Neural progenitor cell (in vitro differentiated cells): ENCODE measurements at places on chromosomes 7 and 10. TPM values are rescaled to one million over a fixed set of nuclear protein-coding genes. Genes with fewer than 3 reads are reported as not detected.
A peak's percentile ranks its signal among the peaks of the same experiment; 100 is the strongest.

OR9A2 gene
- total RNA-seq: not detected in 2 replicates

HEPACAM2 gene
- total RNA-seq: 0.09 TPM in 1 of 2 replicates, not detected in the other

COBL gene
- 5.4 and 6.3 TPM in 2 replicates for total RNA-seq

TCAF2 gene
- total RNA-seq: 0.03 and 0.22 TPM in 2 replicates

CHN2 gene
- total RNA-seq: 6.6 and 7.7 TPM in 2 replicates

CNPY1 gene
- not detected in 2 replicates for total RNA-seq

VPS50 gene
- 17.1 and 26.5 TPM in 2 replicates for total RNA-seq

DNA sequence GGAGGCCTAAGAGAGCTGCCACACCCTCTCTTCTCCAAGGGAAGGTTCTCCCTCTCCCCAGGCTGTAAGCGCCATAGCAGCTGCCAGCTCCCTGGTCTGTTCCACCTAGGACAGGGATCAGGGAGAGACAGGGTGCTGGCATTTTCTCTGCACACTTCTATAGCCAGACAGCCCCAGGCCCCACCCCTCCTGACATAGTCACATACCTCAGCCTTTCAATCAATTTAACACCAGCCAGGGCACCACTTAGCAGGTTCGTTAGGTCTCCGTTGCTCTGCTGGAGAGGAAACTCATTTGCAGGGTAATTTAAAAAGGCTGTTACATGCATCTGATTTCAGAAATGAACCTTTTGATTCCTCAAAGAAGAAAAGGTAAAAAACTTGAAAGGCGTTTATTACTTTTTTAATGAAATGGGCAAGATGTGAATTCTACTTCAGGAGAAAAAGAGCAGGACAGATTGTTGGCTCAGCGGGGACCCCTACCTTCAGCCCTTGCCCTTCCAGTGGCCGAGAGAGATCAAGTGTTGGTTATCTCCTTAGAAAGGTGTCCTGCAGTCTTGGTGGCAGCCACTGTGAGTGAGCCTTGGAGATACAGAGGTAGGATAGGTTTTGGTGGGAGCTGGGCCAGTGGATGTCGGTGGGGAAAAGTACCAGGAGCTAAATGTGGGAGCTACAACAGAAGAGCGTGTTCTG lies 180.5 kb upstream of the GALNT17 start:
- no peaks in the 10 kb centered on the region for H3K36me3 ChIP-seq
- no peaks in the 10 kb centered on the region for H3K27me3 ChIP-seq
- no peaks in the 10 kb centered on the region for H3K4me1 ChIP-seq
- no peak overlapping the region for H3K27ac ChIP-seq
- no peak overlapping the region for H3K4me3 ChIP-seq
- DNase-seq: peak; percentile 1

GRCh38 chr10:17835688-17836087 lies 26.5 kb downstream of the MRC1 start:
- H3K27ac ChIP-seq: no peak overlapping the region
- H3K27me3 ChIP-seq: no peaks in the 10 kb centered on the region
- DNase-seq: peak; percentile 2
- H3K36me3 ChIP-seq: no peaks in the 10 kb centered on the region
- no peak overlapping the region for H3K4me3 ChIP-seq
- no peaks in the 10 kb centered on the region for H3K4me1 ChIP-seq

DNA sequence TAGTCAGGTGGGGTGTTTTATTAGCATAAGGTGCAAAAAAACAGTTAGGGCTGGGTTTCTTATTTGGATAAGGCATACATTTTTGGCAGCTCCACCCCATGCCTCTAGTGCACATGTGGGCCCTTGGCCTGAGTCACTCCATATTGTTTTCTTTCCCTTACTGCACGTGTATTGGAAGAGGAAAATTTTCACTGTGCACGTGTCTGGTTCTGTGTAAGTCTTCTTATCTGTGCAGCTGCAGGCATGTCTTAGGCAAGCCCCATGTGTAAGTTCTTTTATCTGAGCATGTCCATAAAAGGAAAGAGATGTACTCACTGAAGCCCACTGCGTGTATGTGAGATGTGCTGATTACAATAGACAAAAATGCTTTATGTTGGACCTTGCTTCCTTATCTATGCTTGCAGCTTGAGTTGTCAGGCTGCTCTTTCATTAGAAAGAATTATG lies 540.3 kb upstream of the IGFBP3 start:
- DNase-seq: no peak
- H3K27me3 ChIP-seq: no peaks in the 10 kb centered on the region
- no peaks in the 10 kb centered on the region for H3K4me1 ChIP-seq
- H3K4me3 ChIP-seq: no peak overlapping the region

GRCh38 chr7:45623740-45624391 lies 49.7 kb downstream of the ADCY1 start:
- no peaks in the 10 kb centered on the region for H3K36me3 ChIP-seq
- H3K27me3 ChIP-seq: no peaks in the 10 kb centered on the region
- no peak overlapping the region for H3K4me3 ChIP-seq
- H3K4me1 ChIP-seq: no peaks in the 10 kb centered on the region
- no peak overlapping the region for H3K27ac ChIP-seq

- H3K4me1 ChIP-seq: peaks cover 28% of the 10 kb centered on the region
- no peak overlapping the region for H3K4me3 ChIP-seq
- H3K27ac ChIP-seq: no peak overlapping the region
- DNase-seq: no peak
- no peaks in the 10 kb centered on the region for H3K36me3 ChIP-seq
- H3K27me3 ChIP-seq: no peaks in the 10 kb centered on the region
Observed at GRCh38 chr10:64113375-64113774, 592.2 kb downstream of the REEP3 start.

- H3K36me3 ChIP-seq: no peaks in the 10 kb centered on the region
- H3K27me3 ChIP-seq: no peaks in the 10 kb centered on the region
- no peaks in the 10 kb centered on the region for H3K4me1 ChIP-seq
- DNase-seq: no peak
- H3K27ac ChIP-seq: no peak overlapping the region
- H3K4me3 ChIP-seq: no peak overlapping the region
Observed at GRCh38 chr7:39808796-39809481, 141.1 kb upstream of the CDK13 start.

DNA sequence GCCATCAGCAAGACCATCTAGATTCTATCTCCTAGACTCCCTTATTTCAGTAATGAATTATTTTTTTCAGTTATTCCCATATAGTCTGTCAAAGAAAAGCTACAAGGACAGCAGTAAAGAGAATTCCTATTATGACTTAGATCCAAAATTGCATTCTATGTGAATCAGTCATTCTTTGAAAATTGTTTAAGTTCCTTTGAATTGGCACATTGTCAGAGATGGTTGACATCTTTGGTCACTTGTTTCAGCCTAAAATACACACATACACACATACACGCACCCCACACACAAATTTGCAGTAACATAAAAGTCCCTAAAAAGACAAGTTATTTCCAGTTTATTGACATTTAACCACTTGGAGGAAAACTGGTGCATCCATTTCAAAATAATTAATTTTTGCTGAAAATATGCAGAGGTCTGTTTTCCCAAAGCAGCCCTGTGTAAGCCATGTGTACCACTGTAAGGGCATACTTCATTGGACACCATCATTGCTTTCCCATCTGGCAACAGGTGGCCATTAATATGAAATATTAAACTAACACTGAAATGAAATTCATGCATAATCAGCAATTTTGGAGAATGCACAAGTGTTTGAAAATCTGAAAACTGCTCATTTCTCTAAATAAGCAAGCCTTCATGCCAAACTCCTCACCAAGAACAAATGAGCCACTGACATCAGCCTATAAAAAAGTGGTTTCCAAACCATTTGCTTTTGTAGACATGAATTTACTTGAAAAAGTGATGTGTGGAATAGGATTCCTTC lies 121.7 kb upstream of the COL1A2 start:
- no peak for DNase-seq
- H3K36me3 ChIP-seq: no peaks in the 10 kb centered on the region
- no peaks in the 10 kb centered on the region for H3K27me3 ChIP-seq
- H3K27ac ChIP-seq: no peak overlapping the region
- H3K4me3 ChIP-seq: no peak overlapping the region

DNA sequence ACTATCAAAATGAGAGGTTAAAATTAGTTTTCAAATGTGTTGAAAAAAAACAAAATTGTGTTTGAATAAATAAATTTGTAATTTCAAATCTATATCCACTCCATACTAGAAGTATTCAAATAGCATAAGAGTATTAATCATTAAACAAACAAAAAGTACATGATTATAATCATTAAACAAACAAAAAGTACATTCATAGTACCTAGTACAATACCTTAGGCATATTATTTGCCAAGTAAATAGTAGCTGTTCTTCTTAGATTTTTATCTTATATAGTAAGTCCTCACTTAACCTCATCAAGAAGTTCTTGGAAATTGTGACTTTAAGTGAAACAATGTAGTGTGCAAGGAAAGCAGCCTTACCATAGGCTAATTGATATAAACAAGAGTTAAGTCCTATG lies 349.3 kb upstream of the VWC2 start:
- no peaks in the 10 kb centered on the region for H3K36me3 ChIP-seq
- no peaks in the 10 kb centered on the region for H3K4me1 ChIP-seq
- no peak overlapping the region for H3K27ac ChIP-seq
- H3K27me3 ChIP-seq: no peaks in the 10 kb centered on the region
- no peak for DNase-seq
- no peak overlapping the region for H3K4me3 ChIP-seq

- H3K27me3 ChIP-seq: no peaks in the 10 kb centered on the region
- H3K27ac ChIP-seq: no peak overlapping the region
- no peaks in the 10 kb centered on the region for H3K36me3 ChIP-seq
- no peak overlapping the region for H3K4me3 ChIP-seq
Observed at GRCh38 chr10:88458209-88458608, 124.9 kb downstream of the RNLS start.

- H3K27me3 ChIP-seq: no peaks in the 10 kb centered on the region
- no peak overlapping the region for H3K27ac ChIP-seq
- H3K4me3 ChIP-seq: no peak overlapping the region
- no peaks in the 10 kb centered on the region for H3K36me3 ChIP-seq
- DNase-seq: no peak
- H3K4me1 ChIP-seq: no peaks in the 10 kb centered on the region
Observed at GRCh38 chr10:20760460-20760859, 136.7 kb downstream of the NEBL start.

GRCh38 chr10:46216836-46217751 lies 69.7 kb upstream of the ANTXRL start:
- H3K36me3 ChIP-seq: no peaks in the 10 kb centered on the region
- no peaks in the 10 kb centered on the region for H3K4me1 ChIP-seq
- H3K4me3 ChIP-seq: no peak overlapping the region
- no peak for DNase-seq
- no peaks in the 10 kb centered on the region for H3K27me3 ChIP-seq
- H3K27ac ChIP-seq: no peak overlapping the region

DNA sequence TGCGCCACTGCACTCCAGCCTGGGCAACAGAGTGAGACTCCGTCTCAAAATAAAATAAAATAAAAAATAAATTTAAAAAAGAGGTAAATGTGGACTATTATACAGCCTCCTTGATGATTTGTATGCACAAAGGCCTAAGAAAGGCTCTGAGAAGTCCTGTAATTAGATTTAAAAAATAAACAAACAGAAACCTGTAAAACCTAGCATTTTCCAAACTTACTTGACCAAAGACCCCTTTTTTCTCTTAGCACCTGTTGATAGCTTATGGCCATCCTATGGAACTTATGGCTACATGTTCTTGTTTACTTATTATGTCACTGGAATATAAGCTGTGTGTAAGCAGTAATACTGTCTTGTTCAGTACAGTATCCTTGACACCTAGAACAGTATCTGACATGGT lies 5.7 kb downstream of the DNAJC2 start:
- H3K36me3 ChIP-seq: peaks cover 24% of the 10 kb centered on the region

GRCh38 chr7:109532262-109532992 lies 962.8 kb downstream of the DNAJB9 start:
- no peaks in the 10 kb centered on the region for H3K4me1 ChIP-seq
- no peak for DNase-seq
- H3K27ac ChIP-seq: no peak overlapping the region
- no peaks in the 10 kb centered on the region for H3K27me3 ChIP-seq
- no peak overlapping the region for H3K4me3 ChIP-seq
- no peaks in the 10 kb centered on the region for H3K36me3 ChIP-seq

DNA sequence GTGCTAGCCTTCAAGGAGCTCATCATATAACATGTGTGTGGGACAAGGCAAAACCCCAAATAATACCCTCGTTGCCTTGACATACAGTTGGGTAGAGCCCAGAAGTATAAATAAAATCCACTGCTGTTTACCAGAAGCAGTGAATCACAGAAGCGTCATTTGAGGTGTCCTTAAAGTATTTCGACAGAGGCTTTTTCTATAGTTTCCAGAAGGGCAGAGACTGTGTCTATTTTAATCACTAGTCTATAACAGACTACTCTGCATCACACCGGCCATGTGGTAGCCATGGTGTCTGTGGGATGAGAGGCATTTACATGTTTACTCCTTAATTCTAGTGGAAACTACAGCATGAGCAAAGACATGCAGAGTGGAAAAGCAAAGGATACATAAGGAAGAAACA lies 131.3 kb downstream of the CTTNBP2 start:
- H3K4me1 ChIP-seq: peaks cover 7% of the 10 kb centered on the region
- no peak for DNase-seq
- H3K4me3 ChIP-seq: no peak overlapping the region
- H3K36me3 ChIP-seq: no peaks in the 10 kb centered on the region
- no peaks in the 10 kb centered on the region for H3K27me3 ChIP-seq
- no peak overlapping the region for H3K27ac ChIP-seq

DNA sequence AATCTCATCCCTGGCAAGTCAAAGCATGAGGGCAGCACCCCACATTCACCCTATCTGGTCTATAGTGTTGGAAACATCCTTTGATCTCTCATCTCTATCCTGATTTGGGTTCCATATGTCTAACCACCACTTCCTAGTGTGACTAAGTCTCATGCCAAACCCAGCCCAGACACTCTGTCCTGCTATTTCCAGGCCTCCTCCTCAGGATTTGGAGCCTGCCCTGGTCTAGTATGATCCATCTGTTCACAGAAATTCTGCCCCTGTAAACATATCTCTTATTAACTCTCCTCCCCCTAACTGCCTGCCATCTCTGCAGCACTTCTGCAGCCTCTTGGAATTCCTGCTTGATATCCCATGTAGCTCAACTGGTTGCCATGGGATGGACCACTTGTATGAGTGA lies 320.9 kb upstream of the IMMP2L start:
- H3K27ac ChIP-seq: no peak overlapping the region
- no peaks in the 10 kb centered on the region for H3K36me3 ChIP-seq
- DNase-seq: no peak
- H3K4me3 ChIP-seq: no peak overlapping the region

DNA sequence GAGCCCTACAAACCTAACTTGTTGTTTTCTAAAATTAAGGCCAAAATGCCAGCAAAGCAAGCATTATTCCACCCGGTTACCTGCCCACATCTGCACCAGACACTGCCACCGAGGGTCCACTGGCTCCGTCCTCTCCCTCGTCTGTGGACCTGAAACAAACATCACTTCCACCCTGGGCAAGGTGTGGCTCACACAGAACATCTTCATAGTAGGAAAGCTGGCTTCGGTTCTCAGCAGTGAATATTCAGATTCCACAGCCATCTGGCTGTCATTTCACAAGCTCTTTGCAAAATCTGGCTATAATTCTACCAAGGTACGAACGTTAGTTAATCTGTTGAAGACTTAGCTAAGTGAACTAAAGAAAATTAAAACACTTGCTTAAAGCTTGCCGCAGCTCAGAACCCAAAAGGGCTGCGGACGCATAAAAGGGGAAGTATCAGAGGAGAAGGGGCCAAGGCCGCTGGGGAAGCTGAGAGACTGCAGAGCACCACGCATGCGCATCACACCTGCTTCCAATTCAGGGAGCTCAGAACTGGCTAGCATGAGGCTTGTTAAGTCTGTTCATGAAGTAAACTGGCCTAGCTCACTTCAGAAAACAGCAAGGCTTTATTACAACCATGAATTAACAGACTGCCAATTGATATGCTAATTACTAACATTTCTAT lies 46.1 kb downstream of the PTPRN2 start:
- H3K4me1 ChIP-seq: no peaks in the 10 kb centered on the region
- H3K36me3 ChIP-seq: no peaks in the 10 kb centered on the region
- H3K27ac ChIP-seq: no peak overlapping the region
- H3K27me3 ChIP-seq: no peaks in the 10 kb centered on the region
- no peak for DNase-seq
